ENCODE measurements at places on chromosomes 6 and 20. TPM values are rescaled to one million over a fixed set of nuclear protein-coding genes. Genes with fewer than 3 reads are reported as not detected.

Gene SAMD10
- total RNA-seq: 10.0 TPM

Gene CYP39A1
- total RNA-seq: 3.1 TPM

Gene PPP1R14C
- total RNA-seq: 35.1 TPM

Gene DUSP15
- 6.6 TPM for total RNA-seq

Gene HMGCLL1
- total RNA-seq: 43.5 TPM

Gene BPIFA3
- not detected for total RNA-seq

Gene OR2H2
- not detected for total RNA-seq

Gene THBD
- 0.63 TPM for total RNA-seq

Gene MSH5
- total RNA-seq: 14.1 TPM

Gene OSBPL2
- total RNA-seq: 45.1 TPM

Gene NRSN1
- total RNA-seq: 31.6 TPM

Gene TRIM15
- total RNA-seq: not detected

Gene MEA1
- total RNA-seq: 27.9 TPM

Gene SYTL3
- total RNA-seq: 2.5 TPM

Gene PSORS1C2
- total RNA-seq: not detected

Gene CLPSL2
- total RNA-seq: not detected

Gene SRPK1
- total RNA-seq: 139 TPM

Gene STMND1
- total RNA-seq: not detected

Gene TMEM239
- total RNA-seq: not detected

Gene RAET1G
- total RNA-seq: not detected

Gene C6orf52
- total RNA-seq: not detected

Gene MATN4
- not detected for total RNA-seq

Gene EPB41L1
- 111 TPM for total RNA-seq

Gene RHAG
- 0.31 TPM for total RNA-seq

Gene AARS2
- 20.0 TPM for total RNA-seq

Gene MYMX
- not detected for total RNA-seq

Gene JPH2
- not detected for total RNA-seq

Gene TMEM217
- not detected for total RNA-seq

Gene ZSCAN31
- total RNA-seq: 16.0 TPM

Gene MOCS3
- 8.5 TPM for total RNA-seq

Gene PDCD2
- 44.4 TPM for total RNA-seq

Gene SLC32A1
- 7.2 TPM for total RNA-seq

Gene DXO
- 10.0 TPM for total RNA-seq

Gene OR12D3
- not detected for total RNA-seq

Gene LAMP5
- total RNA-seq: 4.1 TPM

Gene PPP1R16B
- total RNA-seq: 11.6 TPM

Gene ME1
- 2.2 TPM for total RNA-seq

Gene ZC2HC1B
- not detected for total RNA-seq

Gene TMEM170B
- total RNA-seq: 56.0 TPM

Gene ZFP64
- total RNA-seq: 16.9 TPM

Gene JAG1
- total RNA-seq: 33.8 TPM

Gene HLA-DOA
- 0.31 TPM for total RNA-seq

Gene BTN1A1
- total RNA-seq: not detected

Gene ATP9A
- total RNA-seq: 271 TPM

Gene RAD21L1
- not detected for total RNA-seq
